Transverse colon (tissue), 4 donors: ENCODE measurements at places on chromosomes 1 and 21.

GRCh38 chr21:31641416-31641922, 18.0 kb upstream of the SOD1 start:
- no peak for DNase-seq

- DNase-seq = no peak
These were observed 104.2 kb upstream of the IPO9 start for GRCh38 chr1:201724766-201725118.

DNA sequence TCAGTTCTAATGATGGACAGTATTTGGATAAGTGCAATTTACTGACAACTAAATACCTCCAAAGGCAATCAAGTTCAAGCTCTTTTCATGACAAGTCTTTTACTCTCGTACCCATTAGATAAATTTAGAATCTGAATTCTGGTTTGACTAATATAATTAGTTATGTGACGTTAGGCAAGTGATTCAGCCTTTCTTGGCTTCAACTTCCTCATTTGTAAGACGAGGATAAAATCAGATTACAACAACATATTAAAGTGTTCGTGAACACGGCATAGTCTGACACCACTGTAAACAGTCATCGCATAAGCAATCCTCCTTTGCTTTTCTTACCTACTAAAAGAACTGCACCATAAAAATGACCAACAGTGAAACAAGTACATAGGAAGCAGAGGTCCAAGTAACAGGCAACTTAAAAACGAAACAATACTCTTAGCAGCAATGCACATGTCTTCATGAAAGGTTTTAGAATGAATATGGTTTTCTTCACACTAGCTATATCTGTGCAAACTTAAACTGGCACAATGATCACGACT, 25.7 kb downstream of the COA6 start:
- DNase-seq = no peak

- DNase-seq = no peak
These were observed 1461.0 kb downstream of the AMY1C start for GRCh38 chr1:105210747-105211146.

DNA sequence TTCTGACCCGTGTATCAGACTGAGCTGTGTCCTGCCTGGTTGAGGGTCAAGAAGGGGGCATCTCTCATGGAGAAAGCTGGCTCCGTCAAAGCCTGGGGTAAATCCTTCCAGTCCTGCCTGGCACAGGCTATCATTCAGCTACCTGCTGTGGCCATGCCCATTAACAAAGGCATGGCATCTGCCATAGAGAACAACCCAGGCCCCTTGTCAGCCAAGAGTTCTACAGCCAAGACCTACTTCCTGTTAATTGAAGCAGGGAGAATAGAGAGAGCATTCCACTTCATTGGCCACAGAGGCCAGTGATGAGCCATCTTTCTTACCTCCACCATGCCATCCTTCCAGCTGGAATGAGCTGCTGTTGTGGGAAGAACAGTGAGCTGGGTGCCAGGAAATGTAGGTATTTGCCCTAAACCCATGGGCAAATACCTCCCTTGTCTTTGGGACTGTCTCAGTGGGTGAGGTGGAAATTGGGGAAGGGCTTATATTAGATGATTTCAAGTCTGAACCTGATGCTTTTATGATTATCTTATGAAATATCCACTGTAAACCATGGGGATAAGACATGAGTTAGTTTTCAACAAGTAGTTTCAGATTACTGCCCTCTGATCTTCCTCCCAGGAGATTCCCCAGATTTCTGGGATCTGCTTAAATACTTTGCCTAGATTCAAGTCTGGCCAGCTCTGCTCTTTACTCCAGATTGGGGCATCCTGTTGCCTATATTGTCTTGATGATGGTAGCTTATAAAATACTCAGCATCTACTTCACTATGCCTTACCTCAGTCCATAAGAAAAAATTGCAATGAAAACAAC, 11.2 kb upstream of the KCNQ4 start:
- DNase-seq = no peak
